ENCODE measurements at places on chromosomes 4 and X.

DNA sequence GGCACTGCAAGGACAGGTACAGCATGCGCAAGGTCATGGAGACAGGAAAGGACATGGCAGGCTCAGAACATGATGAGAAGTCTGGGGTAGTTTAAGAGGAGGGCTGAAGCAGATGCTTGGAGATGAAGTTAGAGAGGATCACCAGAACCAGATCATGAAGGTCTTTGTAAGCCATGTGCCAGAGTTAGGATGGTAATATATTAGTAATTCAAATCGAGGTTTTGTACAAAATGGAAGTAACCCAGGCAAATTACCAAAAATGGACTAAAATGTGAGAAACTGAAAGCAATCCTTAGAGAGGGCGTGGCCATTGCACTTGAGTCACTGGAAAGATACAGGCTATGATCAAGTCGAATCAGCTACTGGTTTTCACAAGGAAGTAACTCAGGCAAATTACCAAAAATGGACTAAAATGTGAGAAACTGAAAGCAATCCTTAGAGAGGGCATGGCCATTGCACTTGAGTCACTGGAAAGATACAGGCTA is 13.5 kb downstream of the RXFP1 start:
- peak; percentile 29 for DNase-seq

- no peak for DNase-seq
Measured at GRCh38 chr4:3701736-3702560, 64.2 kb upstream of the ADRA2C start.

DNA sequence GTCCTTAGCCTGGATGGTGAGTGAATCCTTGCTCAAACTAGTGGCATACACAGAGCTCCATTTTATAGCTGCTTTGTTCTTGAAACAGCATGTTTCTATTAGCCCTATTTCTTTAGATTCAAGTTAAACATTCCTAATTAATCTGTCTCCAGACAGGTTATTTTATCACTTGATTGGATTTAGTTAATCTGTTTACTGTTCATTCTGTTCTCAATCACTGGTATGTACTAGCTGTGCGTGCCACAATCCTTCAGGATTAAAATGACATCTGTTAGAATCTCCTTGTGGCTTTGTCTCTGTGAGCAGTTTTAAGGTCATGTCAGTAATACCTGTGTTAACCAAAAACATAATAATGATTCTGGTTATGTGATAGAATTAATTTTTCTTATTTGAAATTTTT is 36.5 kb downstream of the PTPN13 start:
- no peak for DNase-seq

- DNase-seq: peak; percentile 71
Measured at GRCh38 chr4:48033825-48034413, 17.3 kb downstream of the NIPAL1 start.

- DNase-seq: no peak
Measured at GRCh38 chr4:67521506-67521905, 23.8 kb downstream of the CENPC start.

- no peak for DNase-seq
Measured at GRCh38 chr4:185033950-185034349, 15.7 kb downstream of the HELT start.

- DNase-seq: no peak
Measured at GRCh38 chr4:44869985-44870384, 143.6 kb upstream of the GNPDA2 start.

- no peak for DNase-seq
Measured at GRCh38 chr4:37445023-37445422, 200.5 kb downstream of the NWD2 start.

- DNase-seq: no peak
Measured at GRCh38 chr4:6329478-6330383, 60.1 kb downstream of the WFS1 start.

DNA sequence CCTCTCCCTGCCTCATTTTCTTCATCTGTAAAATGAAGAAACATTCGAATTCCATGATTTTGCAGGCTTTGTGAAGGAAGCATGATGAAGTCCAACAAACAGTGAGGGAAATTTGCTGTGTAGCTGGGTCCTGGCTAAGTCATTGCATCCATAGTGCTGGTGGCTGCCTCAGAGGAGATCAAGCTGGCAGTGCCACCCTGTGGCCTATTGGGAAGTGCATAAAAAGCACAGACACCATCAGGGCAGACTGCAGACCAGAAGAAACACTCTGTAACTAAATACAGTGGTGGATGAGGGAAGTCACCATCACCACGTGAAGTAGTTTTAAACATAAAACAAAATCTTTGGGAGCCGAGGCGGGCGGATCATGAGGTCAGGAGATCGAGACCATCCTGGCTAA is 40.7 kb upstream of the DDX3X start:
- DNase-seq: peak; percentile 60

DNA sequence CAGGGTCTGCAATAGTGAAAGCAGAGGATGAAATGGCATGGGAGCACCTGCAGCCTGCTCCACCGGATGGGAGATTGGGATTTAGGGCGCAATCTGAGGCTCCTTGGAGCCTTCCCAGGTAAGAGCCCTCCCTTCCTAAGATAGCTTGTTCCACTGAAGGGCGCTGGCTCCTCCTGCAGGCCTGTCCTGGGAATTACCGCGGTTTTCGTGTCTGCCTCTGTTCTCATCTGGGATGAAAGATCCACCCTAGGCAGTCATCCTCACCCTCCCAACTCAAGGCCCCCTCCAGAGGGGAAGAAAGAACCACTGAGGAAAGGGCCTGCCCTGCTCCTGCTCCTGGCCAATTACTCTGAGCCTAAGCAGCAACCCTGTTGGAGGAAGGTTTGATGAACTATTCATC is 547.5 kb downstream of the SMARCA1 start:
- peak; percentile 26 for DNase-seq

GRCh38 chrX:4809571-4809970 is 1096.1 kb upstream of the PRKX start:
- no peak for DNase-seq

DNA sequence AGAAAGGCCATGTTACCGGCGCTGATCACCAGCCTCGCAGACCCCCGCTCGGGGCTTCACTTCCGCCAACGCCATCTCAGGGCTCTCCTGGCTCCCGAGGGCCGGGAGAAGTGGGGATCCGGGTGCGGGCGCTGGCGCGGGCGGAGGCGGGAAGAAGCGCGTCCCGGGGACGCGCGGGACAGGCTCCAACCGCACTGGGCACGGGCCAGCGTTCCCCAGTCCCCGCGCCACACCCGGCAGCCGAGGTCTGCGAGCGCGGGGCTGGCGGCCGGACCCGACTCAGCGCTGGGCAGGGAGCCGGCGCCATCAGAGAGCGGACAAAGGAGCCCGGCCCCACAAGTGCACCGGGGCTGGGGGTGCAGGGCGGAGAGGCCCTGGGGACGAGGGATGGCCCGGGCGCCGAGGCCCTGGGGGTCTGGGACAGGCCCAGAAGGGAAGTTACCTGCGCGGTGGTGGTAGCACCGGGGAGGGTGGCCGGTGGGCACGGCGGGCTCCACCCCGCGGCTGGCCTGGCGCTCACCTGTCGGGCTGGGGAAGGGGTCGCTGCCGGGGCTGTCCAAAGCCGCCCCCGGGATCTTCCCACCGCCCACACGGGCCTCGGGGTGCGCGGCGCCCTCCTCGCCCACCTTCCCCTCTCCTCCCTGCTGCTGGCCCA is 449 bp downstream of the CTPS2 start:
- peak; percentile 25 for DNase-seq

- DNase-seq: no peak
Measured at GRCh38 chr4:7691982-7692381, 247.7 kb downstream of the AFAP1 start.

DNA sequence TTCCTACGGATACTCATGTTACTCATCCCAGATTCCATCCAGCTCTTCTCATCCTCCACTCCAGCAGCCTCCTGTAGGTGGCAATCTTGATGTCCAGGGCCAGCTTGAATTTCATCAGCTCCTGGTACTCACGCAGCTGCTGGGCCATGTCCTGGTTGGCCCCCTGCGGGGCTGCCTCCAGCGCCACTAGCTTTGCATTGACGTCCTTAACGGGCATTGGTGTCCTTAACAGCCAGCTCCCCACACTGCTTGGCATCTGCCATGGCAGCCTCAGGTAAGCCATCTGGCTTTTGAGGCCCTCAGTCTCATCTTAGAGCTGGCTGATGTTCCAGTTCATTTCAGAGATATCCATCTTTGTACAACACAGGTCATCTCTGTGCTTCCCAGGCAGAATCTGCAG is 223.7 kb downstream of the FGF13 start:
- DNase-seq: no peak

DNA sequence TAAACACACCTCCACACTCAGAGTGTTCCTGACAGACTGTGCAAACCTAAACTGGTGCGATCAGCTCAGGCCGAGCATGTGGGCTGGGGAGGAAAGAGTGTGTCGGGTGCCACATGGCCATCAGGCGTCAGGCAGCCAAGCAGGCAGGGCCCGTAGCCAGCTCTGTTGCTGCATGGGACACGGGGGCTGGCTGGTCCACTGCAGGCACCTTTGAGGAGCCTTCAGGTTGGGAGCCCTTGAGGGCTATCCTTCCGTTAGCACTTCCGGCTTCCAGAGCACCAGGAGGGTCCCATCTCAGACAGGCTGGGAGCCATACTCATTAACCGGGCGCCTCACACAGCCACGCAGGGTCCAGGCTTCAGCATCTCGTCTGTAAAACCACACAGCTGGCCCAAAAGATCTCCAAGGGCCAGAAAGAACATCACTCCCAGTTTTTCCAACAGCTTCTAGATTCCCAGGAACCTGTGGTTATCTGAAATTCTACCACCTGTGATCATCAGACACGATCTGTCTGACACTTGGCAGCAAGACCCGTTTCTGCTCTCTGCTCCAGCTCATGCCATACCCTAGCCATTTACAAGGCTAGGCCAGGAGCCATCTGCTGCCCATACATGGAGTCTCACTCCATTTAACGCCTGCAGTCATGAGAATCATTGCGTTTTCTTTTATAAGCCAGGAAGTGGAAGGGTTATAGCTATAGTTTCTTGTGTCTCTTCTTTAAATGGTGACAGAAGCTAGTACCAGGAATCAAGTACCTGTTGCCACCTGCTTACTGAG is 87.5 kb downstream of the NSUN7 start:
- DNase-seq: no peak

DNA sequence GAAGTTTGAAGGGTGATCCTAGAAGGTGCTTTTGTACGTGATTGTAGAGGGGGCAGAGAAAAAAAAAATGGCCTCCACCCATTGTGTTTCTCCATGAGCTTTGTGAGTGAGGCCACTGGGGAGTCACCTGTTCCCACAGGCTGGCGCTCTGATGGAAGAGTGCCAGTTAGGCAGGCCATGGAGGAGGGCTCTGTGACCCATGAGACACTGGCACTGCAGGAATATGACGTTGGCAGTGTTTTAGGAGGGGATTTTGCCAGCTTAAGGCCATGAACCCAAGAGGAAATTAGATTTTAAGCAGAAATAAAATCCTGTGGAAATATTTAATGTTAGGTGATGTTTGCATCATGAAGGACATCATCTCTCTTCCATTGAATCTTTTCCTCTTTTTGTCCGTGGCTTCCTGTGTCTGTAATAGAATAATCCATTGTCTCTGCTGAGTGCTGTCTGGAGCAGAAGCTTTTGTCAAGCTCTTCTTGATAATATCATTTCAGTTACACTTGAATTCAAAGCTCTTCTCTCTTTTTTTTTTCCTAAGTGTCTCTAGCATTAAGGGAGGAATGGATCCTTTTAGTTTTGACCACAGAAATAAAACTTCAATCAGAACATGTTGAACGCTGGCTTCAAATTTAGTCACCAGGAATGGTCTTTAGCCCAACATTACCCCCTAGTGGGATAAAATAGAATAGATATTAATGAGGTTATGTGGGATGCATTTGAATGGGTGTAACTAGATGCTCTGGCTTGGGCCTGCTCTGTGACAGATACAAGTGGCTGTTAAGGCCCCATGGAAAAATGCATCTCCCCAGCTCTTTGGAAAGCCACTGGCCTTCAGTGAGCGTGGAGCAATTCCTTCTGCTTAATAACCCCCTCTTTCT is 41.0 kb upstream of the UCP1 start:
- peak; percentile 73 for DNase-seq

GRCh38 chr4:117777721-117778120 is 256.6 kb upstream of the NDST3 start:
- no peak for DNase-seq

DNA sequence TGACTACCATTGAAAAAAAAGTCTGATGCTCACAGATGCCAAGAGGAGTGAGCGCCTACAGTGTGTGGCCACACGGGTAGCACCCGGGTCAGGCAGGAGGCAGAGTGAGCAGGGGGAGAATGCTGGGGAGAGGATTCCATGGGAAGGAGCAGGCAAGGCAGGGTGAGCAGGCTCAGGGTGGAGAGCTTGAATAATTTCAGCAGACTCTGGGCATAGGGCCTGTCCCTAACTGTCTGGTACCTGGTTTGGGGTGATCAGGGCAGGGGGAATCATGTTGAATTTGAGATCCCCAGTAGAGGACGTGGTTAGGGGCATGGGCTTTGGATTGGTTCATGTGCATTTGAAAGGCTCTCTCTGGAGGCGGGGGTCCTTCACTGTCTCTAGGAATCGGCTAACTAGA is 51.2 kb upstream of the TLR3 start:
- DNase-seq: no peak

DNA sequence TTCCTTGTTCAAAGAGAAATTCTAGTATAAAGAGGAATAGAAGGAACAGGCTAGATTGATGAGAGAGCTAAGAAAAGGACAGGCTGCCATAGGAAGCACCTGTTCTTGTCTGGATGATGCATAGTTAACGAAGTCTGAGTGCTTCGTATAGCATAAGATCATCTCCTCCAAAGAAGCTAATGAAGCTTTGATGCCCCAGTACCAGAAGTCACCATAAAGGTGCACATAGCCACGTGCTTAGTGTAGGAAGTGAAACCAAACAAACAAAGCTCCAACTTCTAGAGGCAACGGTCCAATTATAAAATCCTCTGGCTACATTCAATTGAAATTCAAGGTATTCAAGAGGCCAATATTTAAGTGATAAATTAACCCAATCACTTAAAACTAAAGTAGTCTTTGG is 31.0 kb downstream of the AFAP1 start:
- no peak for DNase-seq

DNA sequence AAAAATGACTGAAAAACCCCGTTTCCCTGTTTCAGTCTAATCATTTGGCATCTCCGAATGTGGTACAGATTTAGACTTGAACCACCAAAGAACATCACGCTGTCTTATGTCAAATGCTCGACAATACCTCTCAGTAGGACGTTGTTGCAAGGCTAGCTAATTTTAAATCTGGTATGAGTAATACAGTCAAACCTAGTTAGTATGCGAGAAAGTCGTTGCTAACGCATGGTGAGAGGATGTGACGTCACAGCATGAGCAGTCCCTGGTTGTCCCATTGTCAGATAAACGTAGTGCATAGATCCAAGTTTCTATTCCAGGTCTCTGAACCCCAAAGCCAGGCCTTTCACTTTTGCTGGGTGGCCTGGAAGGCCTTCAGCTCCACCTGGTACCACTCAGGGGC is 44.7 kb downstream of the SETD7 start:
- DNase-seq: no peak

DNA sequence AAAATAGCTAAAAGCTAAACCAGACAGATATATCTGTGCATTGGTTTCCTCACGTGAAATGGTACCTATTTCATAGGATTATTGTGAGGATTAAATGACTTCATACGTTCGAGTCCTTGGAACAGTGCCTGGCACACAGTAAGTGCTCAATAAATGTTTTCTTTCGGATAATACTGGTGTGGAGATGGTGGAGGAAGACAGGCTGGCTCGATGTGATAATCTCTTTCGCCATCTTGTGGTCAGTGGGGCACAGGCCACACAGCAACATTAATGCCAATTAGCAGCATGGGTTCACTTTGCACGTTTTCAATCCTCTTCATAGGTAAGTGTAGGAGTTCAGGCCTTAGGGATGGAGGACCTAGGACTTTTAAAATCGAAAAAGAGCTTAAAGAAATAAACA is 9.3 kb downstream of the PAGE4 start:
- peak; percentile 55 for DNase-seq

GRCh38 chr4:186820391-186820891 is 96.8 kb upstream of the FAT1 start:
- no peak for DNase-seq

Measured in hematopoietic multipotent progenitor cell treated with erythropoietin and hydrocortisone succinate and interleukin-3 and kit ligand, for 6 days (in vitro differentiated cells).